ENCODE measurements at places on chromosomes 2 and 18. TPM values are rescaled to one million over a fixed set of nuclear protein-coding genes. Genes with fewer than 3 reads are reported as not detected.

GRCh38 chr2:66382091-66382490 lies 52.8 kb upstream of the MEIS1 start:
- DNase-seq: no peak

- no peak for DNase-seq
These were observed 34.9 kb downstream of the CDC42EP3 start for GRCh38 chr2:37636381-37637066.

GRCh38 chr2:40440835-40441234 lies 11.1 kb downstream of the SLC8A1 start:
- no peak for DNase-seq

DNA sequence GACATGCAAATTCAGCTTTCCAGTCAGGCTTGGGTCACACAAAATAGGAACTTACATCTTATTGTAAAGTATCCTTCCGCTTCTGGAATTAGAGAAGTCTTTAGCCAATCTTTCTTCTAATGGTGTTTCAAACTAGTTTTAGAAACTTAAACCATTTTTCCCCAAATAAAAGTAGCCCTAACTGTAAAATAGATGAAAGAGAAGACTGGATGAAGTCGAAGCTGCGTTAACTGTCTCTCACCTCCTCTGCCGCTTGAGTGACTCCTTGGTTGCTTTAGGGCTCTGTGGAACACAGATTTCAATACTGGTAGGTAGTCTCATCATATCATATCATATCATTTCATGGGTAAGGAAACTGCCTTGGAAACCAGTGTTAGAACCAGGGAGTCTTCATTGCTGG lies 498.4 kb downstream of the XIRP2 start:
- DNase-seq: peak; percentile 4

DNA sequence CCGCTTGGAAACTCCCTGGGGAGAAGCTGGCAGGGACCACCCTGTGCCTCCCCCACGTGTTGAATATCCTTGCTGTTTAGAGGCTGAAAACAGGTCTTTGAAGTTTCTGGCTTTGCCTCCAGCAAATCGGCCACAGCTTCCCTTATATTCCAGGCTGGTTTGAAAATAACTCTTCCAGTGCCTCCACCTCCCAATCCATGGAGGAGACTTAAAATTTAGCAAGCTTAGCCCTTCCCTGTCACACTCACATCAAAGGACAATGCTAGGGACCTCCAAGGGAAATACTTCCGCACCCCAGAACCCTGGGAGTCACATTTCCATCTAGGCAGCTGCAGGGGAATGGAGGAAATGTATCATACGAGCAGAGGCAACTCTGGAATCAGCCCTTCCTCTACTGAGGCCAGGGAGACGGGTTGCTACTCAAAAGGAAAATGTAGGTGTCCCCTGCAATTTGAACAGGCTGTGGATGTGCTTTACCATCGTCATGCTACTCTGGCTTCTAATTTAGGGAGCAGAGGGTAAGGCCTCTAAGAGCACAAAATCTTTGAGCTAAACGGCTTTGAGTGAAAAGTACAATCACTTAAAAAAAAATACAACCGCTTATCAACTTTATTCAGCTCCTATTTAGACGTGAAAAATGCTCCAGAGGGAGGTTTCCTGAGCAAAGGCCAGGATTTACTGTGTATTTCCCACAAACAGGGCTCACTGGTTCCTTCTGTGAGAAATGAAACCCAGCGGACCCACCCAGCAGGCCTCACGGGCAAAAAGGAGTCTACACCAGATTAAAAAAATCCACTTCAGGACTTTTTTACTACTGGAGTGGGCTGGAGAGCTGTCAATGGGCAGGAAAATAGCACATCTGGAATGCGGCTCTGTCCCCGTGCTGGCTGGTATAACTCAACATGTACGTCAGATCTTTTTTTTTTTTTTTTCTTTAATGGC lies 49.4 kb upstream of the PKDCC start:
- DNase-seq: no peak

DNA sequence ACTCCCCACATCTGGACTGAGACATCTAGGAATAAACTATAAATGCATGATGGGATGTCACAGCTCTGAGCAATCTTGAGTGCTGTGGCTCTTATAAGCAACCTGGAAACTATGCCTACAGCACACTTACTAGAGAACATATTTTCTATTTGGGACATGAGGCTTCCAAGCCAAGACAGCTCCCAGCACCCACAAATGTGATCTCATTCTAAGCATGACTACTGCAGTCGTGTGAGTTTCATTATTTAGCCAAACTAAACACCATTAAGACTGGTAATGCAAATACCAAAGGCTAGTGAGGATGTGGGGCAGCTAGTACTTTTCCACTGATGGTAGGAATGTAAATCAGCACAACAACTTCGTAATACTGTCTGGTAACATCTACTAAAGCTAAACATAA lies 72.5 kb downstream of the RTTN start:
- no peak for DNase-seq

- peak; percentile 20 for DNase-seq
These were observed 10.3 kb downstream of the DNAH6 start for GRCh38 chr2:84526562-84526961.

GRCh38 chr2:44285174-44285573 lies 9.9 kb downstream of the SLC3A1 start:
- no peak for DNase-seq

DNA sequence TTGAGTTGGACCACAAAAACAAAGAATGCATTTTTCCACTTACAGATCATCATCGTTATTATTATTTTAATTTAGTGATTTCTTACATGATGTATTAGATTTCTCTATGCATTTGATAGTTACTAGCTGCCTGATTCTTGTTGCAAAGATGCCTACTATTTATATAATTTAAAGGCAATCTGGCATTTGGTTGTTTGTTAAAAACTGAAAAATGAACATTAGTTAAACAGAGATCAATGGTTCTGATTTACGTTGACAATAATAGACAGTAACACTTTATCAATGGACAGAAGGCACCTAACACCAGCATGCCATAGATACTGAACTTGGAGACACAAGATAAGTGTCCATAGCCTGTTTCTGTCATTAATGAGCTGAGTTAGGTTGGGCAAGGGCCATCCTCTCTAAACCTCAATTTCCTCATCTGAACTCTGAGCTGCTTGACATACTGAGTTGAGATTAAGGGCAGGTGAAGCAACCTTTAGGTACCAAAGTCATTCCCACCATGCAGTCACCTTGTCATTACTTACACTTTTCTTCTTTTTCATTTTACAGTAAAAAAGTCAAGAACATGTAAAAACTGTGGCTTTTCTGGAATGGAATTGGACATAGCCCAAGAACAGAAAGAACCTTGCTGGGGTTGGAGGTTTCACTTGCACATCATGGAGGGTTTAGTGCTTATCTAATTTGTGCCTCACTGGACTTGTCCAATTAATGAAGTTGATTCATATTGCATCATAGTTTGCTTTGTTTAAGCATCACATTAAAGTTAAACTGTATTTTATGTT lies 3.1 kb downstream of the CCL20 start:
- no peak for DNase-seq

DNA sequence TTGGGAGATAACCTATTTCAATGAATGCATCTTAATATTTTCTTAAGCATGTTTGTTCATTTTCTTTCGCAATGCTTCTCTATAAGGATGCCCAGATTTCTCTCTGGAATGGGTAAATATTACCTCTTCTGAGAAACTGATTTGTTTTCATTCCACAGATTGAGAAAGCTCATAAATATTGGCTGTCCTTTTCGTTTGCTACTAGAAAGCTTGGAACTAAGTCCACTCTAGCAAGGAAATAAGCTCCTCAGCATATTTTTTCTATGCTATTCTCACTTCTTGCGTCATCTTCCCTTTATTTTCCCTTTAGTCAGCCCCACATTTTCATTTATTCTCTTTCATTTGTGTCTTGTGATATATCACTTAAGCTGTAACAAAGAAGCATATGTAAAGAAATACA lies 76.3 kb downstream of the ANTXR1 start:
- DNase-seq: no peak

- DNase-seq: no peak
These were observed 125.5 kb upstream of the SPATS2L start for GRCh38 chr2:200180943-200181342.

GRCh38 chr2:26429779-26430578 lies 28.3 kb downstream of the DRC1 start:
- peak; percentile 25 for DNase-seq

DNA sequence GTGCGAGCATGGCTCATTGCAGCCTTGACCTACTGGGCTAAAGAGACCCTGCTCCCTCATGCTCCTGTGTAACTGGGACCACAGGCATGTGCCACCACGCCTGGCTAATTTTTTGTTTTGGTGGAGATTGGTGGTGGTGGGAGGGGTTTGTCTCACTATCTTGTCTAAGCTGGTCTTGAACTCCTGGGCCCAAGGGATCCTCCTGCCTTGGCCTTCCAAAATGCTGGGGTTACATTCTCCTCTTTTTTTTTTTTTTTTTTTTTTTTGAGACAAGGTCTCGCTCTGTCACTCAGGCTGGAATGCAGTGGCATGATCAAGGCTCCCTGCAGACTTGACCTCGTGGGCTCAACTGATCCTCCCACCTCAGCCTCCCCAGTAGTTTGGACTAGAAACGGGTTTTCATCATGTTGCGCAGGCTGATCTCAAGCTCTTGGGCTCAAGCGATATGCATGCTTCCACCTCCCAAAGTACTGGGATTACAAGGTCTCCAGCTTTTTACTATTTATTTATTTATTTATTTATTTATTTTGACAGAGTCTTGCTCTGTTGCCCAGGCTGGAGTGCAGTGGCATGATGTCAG lies 238.3 kb downstream of the MYCN start:
- DNase-seq: no peak

DNA sequence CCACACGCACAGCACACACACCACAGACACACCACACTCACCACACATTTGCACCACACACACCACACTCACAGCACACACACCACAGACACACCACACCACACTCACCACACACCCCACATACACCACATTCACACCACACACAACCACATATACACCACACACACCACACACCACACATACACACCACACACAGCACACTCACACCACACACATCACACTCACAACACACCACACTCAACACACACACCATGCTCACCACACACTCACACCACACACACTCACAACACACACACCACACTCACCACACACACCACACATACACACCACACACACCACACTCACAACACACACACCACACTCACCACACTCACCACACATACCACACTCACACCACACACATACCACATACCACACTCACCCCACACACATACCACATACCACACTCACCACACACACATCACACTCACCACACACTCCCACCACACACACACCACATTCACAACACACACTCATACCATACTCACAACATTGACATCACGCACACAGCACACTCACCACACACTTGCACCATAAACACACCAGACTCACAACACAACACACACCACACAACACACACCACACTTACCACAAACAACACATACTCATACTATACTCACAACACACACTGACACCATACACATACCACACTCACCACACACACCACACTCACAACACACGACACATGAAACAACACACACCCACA lies 60.0 kb downstream of the SDC1 start:
- DNase-seq: no peak

DNA sequence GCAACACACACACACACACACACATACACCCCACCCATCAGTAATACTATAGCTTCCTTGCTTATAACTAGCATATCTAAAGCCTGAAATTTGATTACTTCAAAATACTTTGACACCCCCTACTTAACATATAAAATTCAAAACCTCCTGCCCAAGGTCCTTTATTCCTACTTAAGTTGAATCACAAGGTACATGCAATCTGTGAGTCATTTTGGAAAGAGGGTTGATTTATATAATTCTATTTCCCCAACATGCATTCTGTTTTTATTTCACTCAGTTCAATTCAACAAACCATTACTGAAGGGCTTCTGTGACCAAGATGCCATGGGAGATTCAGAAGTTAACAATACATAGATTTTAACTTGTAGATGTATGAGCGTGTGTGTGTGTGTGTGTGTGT lies 420.7 kb downstream of the METTL4 start:
- no peak for DNase-seq

DNA sequence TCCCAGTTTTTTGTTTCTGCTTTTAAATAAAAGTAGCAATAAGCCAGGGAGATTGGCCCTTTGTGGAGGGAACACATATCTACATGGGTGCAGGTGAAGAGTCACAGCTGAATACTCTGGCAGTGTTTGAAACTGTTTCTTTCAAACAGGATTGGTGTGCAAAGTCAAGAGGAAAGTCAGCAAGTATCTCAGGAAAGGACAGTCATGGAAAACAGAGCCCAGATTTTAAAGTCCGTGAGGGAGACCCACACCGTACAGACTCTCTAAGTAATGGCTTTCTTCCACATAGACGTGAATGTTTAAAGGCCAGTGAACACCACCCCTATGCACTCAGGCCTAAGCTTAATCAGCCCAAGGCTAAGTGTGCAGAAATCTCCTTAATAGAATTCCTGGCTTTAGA lies 95.3 kb downstream of the GFPT1 start:
- DNase-seq: no peak

DNA sequence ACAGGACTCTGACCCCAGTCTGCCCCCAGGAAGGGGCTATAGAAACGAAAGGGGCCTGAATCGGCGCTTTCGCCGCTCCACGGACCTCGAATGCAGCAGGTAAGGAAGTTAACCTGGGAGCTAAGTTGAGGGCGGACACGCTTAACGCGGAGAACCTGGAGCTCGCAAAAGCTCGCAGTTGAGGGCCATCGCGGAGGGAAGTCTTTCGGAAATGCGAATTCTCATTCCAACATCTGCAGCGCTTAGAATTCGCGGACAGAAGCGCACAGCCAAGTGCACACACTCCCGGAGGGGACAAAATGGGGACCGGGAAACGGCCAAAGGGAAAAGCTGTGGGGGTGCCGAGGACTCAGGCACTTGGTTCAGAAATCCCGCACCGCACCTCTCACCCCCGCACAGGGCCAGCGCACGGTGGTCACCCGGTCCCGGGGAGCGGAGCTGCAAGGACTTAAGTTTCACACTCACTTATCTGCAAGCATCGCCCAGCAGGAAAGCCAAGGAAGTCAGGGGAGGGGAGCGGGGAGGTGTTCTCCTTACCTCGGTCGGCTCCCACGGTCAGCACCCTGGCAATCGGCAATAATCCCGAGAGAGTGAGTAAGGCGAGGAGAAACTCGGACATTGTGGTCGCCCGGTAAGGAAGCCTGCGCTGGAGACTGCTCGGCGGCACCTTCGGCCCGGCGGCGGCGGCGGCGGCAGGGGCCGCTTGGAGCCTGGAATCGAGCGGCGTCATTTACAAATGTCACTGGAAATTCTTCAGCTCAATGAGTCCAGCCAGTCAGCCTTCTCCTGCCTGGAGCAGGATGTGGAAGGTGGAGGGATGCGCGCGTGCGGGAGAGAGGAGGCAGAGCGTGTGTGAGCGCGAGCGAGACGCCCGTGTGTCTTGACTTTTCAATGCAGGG lies 456 bp downstream of the LRP1B start:
- DNase-seq: peak; percentile 21

- no peak for DNase-seq
These were observed 81.3 kb upstream of the EPB41L3 start for GRCh38 chr18:5625076-5625475.

The FSIP2 gene
- not detected for total RNA-seq

The ANXA4 gene
- 24.6 TPM for total RNA-seq

The KCNG2 gene
- total RNA-seq: not detected

The ANKRD29 gene
- total RNA-seq: 3.4 TPM

The GPAT2 gene
- total RNA-seq: not detected

The CRYGC gene
- not detected for total RNA-seq

The CROCC2 gene
- not detected for total RNA-seq

The SLC9A4 gene
- total RNA-seq: not detected
